ENCODE measurements at places on chromosomes 5 and 9.

GRCh38 chr9:92097997-92098482, 17.2 kb downstream of the SPTLC1 start:
- DNase-seq: peak; percentile 73

DNA sequence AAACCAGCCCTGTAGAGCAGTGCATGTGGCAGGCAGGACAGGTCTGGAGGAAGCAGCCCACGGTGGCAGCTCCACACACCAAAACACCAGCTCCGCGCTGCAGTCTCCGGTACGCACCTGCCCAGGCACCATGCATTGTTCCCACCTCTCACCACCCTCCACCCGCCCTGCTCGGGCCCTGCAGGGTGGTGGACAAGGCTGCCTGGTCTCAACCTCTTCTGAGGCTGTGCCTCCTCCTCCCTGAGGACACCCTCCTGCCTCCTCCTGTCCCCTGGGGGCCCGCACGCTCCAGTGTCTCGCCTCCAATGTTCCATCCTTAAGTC, 96.2 kb downstream of the KCNT1 start:
- DNase-seq: no peak

- peak; percentile 30 for DNase-seq
Observed at GRCh38 chr5:43661102-43661501, 58.1 kb downstream of the NNT start.

GRCh38 chr9:129900263-129901027, 65.2 kb downstream of the USP20 start:
- no peak for DNase-seq

DNA sequence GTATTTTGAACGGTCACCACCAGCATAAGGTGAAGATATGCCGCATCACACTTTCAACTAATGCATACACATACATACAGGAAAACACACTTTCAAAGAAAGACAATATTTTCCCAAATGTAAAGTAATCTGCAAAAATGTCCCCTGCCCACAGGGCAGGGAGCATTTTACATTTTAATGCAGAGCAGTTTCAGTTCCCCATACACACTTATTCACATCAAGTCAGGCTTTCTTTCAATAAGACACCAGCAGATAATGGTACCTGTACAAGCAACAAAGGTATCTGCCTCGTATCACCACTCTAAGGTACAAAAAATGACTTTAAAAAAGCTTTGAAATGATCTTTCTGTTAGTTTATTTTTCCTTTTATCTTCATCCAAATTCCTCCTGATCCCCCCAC, 247.1 kb upstream of the CCNG1 start:
- no peak for DNase-seq

GRCh38 chr5:123808461-123809380, 296.7 kb downstream of the CSNK1G3 start:
- no peak for DNase-seq

DNA sequence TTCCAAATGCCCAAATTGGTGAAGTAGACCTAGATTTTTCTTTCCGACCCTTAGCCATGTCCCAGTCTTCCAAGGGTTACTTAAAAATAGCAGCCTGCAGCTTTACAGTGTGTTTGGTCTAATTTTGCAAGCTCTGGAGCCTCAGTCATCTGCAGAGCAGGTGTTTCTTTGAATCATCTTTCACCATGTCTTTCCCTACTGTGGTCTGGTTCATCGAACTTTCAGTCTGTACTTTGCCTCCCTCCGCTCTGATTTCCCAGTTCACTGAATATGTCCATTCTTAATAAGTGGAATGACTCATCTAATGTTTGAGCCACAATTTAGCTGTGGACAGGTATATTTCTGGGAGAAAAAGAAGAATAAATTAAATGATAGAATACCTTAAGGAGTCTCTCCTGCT, 1060.7 kb downstream of the EFNA5 start:
- no peak for DNase-seq

DNA sequence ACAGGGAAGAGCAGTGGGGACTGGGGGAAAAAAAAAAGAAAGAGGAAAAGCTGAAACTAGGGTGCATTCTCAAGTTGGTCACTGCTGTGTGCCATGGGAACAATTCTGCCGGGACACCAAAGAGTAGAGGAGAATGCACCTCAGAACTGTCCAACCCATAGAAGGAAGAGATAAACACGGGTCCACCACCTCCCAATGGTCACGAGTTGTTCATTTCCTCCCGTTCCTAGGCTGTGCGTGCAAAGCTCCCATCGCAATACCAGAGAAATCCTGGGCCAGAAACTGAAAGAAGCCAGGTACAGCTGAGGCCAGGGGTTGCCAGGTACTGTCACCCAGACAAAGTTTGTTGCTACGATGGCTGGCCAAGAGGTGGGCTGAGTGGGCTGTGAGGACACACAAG, 236.9 kb upstream of the ANKRD55 start:
- DNase-seq: no peak
